AG20443 (cell line): ENCODE measurements at places on chromosomes 4 and X.

- peak; percentile 82 for DNase-seq
Measured at GRCh38 chrX:40539214-40540142, 41.3 kb upstream of the ATP6AP2 start.

GRCh38 chr4:186730621-186731020 is 7.0 kb upstream of the FAT1 start:
- DNase-seq, result no peak

- DNase-seq, result peak; percentile 57
Measured at GRCh38 chr4:72295966-72296557, 264.3 kb downstream of the NPFFR2 start.

GRCh38 chrX:16589211-16589610 is 60.7 kb upstream of the S100G start:
- peak; percentile 21 for DNase-seq

DNA sequence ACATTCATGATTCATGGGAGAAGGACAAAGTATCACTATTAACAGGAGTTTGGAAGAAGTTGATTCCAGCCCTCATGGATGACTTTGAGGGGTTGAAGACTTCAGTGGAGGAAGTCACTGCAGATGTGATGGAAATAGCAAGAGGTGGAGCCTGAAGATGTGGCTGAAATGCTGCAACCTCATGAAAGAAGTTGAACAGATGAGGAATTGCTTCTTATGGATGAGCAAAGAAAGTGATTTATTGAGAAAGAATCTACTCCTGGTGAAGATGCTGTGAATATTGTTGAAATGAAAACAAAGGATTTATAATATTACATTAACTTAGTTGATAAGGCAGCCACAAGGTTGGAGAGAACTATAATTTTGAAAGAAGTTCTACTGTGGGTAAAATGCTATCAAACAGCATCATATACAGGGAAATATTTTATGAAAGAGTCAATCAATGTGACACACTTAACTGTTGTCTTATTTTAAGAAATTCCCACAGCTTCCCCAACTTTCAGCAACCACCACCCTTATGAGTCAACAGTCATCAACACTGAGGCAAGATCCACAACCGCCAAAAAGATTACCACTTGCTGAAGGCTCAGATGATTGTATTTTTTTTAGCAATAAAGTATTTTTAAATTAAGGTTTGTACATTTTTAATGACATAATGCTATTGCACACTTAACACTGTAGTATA is 302.6 kb downstream of the CBLL2 start:
- DNase-seq, result peak; percentile 11
